Upper lobe of right lung (tissue), 1 donor: ENCODE measurements at places on chromosomes 3 and 15.

DNA sequence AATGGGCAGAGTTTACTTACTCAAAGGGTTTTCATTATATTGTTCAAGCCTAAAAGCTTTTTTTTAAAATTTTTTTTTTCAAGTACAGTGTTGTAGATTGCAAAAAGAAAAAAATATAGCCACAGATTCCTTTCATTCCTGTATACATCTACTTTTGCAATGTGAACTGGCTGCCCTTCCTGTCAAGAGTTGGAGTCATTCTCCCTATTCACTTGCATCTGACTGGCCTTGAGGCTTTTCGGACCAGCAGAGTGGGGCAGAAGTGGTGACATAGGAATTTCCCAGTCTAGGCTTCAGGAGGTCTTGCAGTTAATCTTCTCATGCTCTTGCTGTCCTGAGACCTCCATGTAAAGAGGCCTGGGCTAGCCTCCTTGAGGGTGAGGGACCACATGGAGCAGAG is 218.3 kb upstream of the CFAP20DC start:
- no peak for DNase-seq

DNA sequence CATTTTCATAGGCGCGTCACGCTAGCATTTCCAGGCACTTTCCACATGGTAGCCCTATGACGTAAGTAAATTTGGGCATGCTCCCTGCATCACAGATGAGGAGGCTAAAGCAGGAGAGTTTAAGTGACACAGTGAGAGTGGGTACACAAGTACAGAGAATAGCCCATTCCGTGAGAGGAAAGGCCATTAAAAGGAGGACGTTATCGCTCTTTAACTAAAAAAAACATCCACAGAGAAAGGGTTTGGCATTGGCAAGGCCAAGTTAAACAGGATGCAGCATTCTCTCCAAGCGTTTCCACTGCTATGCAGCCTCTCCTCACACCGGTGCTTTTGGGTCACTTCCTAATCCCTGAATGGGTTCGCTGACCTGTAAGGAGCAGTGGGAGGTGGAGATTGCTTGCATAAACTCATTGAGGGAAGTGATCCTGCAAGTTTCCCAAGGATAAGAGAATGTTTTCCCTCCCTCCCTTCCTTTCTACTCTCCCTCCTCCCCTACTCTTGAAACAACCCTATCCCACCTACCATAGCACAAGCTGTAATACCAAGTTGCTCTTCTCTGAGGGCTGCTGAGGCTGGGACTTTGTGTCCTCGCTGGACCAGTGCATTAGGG is 147.7 kb downstream of the VGLL4 start:
- no peak for DNase-seq

DNA sequence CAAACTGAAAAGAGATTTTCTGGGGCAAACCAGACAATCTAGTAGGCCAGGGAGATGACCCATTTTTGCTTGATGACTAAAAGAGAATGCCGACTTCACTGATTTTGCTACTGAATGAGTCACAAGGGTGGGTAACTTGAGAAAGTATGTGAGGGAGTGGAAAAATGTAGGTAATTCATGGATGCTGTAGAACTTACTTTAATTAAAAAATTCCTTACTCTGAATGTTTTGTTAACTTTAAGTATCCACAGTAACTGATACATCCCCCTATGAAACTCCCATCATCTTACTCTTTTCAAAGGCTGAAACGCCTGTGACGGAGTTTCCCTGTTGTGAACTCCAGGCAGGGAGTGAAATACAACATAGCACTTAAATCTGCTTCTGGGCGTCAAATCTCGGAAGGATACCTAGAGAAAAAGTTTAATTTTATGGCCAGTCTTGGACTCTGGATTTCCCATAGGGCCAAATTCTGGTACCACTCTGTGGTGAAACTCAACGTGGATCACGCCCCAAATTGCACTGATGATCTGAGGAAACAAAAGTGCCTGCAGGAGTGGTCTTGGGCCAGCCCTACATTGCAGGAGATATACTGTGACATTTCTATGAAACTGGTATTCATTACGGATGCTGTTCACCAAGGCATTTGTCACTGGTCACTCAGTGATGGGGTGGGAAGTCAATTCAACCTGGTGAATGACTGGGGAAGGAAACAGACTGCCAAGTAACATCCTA is 24.0 kb downstream of the GOLIM4 start:
- no peak for DNase-seq

DNA sequence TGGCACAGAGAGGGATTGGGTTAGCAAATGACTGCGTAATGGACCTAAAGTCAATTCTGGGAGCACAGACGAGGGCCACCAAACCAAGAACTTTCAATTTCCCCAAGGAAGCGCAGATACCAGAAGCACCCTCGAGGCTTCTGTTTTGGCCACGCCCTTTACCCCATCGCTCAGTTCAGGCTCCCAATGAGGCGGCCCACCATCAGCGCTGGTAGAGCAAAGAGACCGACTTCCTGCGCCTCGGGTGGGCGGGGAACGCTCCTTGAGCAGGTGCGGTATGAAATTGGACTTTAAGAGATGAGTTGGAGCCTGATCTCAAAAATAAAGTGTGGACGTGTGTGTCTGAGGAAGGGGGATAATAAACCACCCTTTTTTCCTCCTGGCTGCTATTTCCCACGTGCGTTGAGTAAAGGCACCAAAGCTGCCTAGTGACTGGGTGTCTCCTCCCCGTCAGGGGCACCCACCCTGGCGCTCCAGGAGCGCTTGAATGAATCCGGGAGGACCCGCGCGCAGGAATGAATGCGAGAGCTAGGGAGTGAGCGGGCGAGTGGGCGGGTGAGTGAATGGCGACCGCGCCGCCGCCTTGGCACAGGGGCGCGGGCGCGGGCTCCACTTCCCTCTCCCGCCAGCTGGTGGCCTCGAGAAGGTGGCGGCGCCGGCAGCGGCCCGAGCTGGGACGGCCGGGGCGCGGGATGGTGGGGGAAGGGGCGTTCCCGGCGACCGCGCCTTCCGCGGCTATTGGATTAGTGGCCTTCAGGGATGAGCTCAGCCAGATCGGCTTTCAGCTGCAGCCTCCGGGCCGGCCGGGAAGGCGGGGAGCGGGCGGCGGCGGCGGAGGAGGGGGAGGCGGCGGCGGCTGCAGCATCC is at the start of gene SPSB4:
SPSB4 (plus strand) TSS at position 772 of the 867 bp plus-strand sequence. CDS start 14,758 bp downstream, outside the sequence.
- no peak for DNase-seq

DNA sequence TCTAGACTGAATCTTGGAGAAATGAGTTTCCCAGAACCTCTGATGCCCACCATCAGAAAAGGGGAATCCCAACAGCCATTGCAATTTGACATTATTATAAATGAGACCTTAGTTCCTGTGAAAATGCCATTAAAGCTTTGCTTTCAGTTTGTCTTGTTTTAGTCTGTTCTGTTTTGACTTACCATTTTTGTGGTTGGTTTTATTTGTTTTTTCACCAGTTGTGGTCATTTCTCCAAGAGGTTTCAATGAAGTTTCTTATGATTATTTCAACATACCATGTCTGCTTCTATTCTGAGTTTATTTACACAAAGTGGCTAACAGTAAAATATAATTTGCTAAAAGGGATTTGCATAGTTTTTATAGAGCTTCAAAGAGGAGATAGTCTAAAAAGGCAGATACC is 175.0 kb upstream of the MCTP2 start:
- no peak for DNase-seq

DNA sequence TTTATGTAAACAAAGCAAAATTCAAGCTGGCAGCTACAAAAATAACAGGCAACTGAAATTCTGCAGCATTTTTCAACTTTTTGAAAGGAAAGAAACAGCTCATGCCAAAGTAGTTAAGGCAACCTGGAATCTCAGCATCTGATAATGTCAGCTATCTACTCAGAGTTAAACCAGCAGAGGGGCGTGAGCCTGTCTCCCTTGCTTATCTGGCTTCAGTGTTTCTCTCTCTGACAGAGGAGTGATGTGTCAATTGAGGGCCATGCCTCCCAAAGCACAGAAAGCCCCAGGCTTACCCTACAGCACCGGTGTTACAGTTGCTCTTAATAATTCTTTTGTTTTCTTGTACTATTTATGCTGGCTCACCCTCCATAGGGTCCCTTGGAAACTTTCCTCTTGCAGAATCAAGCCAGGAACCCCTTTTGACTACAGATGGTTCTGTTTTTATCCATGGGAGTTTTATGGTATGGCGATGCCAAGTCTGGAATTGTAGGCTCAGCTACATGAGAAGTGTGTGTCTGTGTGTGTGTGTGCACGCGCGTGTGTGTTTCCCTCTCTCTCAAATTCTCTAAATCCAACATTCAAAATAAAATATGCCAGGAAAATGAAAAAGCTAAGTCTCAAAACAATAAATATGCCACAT is 7.3 kb downstream of the TMEM212 start:
- DNase-seq = no peak

DNA sequence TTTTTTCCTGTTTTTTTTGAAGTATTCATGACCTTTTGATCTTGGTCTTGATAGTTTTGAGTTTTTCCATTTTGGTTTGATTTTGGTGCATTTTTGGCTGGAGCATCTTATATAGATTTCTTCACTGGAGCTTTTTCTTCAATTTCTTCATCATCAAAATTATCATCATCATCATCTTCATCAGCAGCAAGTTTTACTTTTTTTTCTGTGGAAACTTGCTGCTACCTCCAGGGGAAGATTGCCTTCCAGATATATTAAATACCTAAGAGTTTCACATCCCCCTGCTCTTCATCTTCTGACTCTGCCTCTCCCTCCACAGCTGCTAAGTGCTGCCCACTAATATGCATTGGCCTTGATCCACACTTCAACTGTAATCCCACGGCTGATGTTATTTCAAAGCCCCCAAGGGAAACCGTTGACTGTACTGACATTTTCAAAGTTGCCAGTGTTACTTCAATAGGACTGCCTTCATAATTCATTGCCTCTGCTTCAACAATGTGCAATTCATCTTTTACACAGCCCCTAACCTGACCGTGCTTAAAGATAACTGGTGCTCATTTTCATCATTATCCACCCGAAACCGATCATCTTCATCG is 151.7 kb downstream of the NR1D2 start:
- no peak for DNase-seq

GRCh38 chr15:80816049-80816653 is 37.0 kb downstream of the CEMIP start:
- DNase-seq = no peak
